ENCODE measurements at places on chromosomes 2 and 18.

- no peak for DNase-seq
Observed at GRCh38 chr2:8999102-8999446, 4.4 kb downstream of the MBOAT2 start.

DNA sequence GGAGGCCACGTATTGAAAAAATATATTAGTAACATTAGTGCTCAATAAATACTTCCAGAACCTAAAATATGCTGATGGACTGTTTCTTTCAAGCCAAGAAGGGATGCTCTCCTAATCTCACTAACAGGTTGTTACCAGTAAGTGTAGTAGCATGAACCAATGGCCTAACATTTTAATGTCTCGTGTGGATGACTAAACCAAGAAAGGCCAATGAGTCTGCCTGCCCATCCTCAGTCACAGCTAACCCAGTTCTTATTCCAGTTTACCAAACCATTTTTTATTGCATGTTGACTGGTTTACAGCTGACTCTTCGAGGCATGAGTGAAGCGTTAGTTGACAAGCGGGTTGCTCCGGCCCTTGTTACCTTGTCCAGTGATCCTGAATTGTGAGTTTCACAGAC lies 45.1 kb upstream of the TNFRSF11A start:
- no peak for DNase-seq

DNA sequence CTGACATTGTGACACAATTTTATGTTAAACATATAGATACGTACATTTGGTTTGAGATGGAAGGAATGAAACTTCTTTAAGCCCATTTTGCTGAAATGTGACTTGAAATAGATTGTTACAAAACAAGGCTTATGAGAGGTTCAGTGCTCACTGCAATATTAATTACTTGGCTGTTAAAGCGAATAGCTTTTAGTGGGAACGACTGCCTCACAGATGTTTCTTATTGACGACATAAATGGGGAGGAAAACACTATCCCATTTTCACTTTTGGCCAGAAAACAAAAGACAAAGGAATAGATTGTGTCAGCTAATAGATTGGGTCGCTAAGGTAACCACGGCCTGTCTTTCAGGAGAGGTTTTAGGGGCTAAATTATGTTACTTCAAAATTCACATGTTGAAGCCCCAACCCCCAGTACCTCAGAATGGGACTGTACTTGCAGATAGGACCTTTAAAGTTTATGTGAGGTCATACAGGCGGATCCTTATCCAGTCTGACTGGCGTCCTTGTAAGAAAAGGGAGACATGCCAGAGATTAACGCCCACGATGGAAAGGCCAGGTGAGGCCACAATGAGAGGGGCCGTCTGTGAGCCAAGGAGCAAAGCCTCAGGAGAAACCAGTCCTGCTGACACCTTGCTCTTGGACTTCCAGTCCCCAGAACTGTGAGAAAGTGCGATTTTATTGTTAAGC lies 10.8 kb downstream of the INPP1 start:
- DNase-seq, result no peak

GRCh38 chr2:191638079-191638801 lies 39.7 kb upstream of the NABP1 start:
- DNase-seq, result no peak

GRCh38 chr2:64062840-64063239 lies 43.6 kb upstream of the VPS54 start:
- peak; percentile 64 for DNase-seq

DNA sequence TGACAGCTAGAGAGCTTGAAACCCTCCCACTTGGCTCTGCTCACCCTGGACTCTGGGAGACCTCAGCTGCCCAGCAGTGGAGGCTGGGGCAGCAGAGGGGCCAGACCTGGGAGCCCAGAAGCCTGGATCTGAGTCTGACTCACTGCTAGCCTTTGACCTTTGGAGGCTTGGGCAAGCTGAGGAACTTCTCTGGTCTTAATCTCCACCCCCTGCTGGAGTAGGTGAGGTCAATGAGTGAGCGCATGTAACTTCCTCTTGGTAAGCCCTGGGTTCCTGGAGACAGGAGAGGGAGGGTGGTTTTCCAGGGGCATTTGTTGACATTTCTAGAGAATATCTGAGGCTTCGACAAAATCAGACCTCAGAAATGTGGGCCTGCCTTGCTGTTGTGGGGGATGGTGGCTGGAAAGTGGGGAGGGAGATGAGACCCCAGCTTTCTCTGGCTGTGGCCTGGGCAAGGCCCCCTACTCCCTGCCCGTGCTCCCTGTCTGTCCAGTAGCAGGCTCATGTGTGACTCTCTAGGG lies 73.0 kb upstream of the YWHAQ start:
- peak; percentile 27 for DNase-seq

- DNase-seq, result no peak
Observed at GRCh38 chr2:218003281-218003944, 618 bp upstream of the TNS1 start.

DNA sequence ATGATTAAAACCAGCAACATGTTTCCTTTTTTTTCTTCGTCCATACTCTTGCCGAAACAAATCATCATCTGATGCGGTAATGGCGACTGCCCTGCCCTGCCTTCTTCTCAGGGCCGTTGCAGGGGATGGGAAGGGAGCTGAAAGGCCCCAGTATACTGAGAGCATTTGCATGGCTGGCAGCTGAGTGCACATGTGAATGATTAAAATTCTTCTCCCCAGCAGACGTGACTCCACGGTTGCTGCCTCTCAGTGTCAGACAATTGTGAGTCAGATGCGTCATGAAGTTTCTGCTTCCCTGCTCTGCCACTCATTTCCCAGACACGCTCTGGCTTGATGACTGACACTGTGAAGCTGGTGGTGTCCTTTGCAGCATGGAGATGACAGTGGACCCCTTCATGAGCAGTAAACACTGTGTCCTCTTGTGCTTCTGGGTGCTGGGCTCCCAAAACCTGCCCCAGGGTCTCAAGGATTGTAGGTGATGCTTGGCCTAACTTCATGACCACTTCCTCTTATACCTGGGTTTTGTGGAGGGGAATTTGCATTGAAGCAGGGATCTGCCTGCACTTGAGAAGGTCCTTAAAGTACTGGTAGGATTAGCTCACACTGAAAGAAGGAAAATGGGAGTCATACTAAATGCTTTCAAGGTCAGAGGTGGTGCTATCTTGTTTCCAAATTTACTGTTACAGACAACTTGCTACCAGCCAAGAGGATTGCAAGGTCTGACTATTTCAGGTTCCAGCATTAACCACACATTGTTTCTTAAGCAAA lies 222.5 kb upstream of the COPS8 start:
- peak; percentile 31 for DNase-seq

DNA sequence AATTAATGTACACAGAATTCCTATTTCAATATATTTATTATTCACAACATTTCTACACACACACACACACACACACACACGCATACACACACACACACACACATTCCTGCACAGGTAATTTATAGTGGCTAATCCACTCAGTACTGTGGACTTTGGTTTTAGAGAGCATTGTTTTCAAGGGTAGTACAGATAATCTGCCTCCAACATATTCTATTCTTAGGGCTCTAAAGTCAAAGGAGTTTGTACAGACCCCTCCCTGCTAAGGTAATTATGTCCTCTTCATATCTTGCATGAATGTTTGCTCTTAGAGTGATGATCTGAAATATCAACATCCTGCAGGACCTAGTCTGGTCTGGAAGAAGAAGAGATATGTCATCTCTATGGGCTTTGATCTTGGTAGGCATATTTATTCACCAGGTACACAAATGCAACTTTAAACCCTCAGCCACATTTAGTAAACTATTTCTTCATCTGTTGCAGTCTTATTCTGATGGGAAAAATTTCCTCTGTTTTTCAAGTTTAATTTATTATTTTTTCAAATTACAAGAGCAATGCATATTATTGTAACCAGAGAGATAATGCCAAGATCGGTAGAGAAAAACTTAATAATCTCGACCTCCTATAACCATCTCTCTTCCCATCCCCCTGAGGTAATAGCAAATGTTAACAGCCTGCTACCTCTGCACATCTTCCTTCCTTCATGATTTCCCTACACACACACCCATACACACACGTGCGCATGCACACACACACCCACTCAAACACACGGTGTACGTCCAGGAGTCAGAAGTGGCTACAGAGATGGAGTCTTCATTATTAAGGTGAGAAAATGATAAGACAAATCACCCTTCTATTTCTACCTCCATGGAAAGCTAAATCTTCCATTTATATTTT lies 18.3 kb upstream of the POLE4 start:
- DNase-seq, result no peak

DNA sequence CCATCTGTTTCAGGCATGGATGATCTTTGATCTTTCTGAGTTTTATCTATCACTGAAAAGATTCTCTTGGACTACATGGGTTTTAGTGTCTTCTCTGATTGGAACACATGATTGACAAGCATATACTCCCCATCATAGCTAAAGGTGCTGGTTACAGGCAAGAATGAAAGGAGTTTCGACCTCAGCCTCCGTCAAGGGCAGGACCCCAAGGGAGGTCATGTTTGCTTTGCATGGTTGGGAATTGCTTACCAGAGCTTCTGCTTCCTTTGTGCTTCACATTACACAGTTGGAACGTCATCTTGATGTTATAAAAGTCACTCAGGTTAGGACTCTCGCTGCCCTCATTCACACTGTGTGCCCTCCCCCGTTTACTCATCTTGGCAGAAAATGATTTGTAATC lies 287.7 kb downstream of the PIK3C3 start:
- no peak for DNase-seq

GRCh38 chr2:23767876-23768621 lies 158.9 kb downstream of the ATAD2B start:
- DNase-seq, result no peak

GRCh38 chr2:112579241-112579640 lies 5.2 kb upstream of the CHCHD5 start:
- no peak for DNase-seq

GRCh38 chr18:47595831-47596501 lies 334.5 kb downstream of the SMAD2 start:
- DNase-seq, result peak; percentile 47

- no peak for DNase-seq
Observed at GRCh38 chr2:28404086-28404485, 11.4 kb downstream of the FOSL2 start.

- no peak for DNase-seq
Observed at GRCh38 chr2:44397447-44398175, 35.9 kb downstream of the CAMKMT start.

DNA sequence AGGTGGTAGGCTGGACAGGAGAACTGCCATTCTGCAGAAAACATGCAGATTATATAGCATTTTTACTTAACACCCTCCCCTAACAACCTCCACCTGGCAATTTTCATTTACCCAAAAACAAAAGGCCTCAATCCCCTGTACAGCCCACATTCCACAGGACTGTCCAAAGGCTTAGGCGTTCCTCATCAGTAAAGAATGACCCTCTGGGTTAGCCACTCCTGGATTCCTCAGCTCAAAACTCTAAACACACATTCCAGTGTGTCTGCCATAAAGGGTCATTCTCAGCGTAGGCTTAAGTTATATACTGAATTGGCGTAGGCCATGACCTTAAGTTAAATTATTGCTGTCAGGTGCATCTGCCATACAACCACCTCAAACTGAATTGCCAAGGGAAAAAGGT lies 261.8 kb upstream of the CHAC2 start:
- DNase-seq, result no peak

DNA sequence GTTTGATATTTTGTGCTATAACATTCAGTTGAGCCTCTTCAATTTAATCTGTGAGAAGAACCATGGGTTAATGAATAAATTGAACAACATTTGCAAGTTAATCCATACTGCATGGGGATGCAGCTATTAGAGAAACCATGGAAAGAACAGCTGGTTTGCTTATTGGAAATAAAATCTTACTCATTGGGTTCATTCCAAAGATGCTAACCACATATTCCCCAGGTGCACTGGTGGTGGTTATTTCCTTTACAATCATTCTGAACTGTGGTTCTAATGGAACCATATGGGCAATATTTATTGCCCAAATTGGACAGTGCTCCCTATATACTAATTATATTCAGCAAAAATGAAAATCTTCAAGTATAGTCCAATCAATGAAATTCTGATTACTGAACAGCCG lies 1200.4 kb upstream of the CDH2 start:
- no peak for DNase-seq

- no peak for DNase-seq
Observed at GRCh38 chr2:217290467-217290866, 430.6 kb upstream of the TNP1 start.

GRCh38 chr2:163119966-163120365 lies 281.4 kb upstream of the KCNH7 start:
- no peak for DNase-seq

DNA sequence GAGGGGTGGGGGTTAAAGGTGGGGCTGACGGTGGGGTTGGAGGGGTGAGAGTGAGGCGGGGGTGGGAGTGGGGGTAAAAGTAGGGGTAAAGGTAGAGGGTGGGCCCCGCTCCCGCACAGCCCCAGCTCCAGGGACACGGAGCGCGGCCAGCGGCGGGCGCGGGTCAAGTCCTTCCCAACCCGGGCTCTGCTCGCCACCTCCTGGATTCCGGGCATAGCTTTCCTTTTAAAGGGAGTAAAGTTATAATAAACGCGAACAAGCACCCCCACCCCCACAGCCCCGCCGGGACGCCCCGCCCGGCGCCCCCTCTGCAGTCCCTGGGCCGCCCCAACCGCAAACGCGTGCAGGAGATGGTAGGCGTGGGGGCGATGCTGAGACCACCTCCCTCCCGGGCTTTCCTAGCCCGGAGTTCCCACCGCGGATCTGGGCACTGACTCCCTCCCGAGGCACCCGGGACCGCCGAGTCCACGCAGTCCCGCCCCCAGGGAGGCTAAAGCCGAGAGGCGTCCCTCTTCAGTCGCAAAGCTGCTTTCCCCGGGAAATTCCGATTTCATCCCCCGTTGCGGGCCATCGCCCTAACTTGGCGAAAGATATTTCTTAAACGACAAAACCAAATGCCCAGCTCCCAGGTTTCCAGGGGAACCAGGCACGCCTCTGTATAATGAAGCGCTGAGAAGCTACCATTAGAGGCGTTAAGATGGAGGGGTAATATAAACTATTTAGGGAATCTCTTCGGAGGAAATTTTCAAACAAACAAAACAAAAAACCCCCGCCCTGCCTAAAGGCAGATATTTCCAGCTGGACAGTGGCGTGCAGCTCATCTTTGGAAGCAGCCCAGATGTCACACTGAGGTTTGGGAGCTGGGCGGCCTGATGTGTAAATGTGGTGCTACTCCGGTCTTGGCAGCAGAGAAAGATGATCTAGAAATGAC lies at the start of gene LIMS2:
Gene LIMS2, minus strand, starts transcription at position 200 of the 931 bp plus-strand sequence. CDS start 506 bp downstream, outside the sequence.
- DNase-seq, result no peak
